ENCODE measurements at places on chromosomes 4 and X. TPM values are rescaled to one million over a fixed set of nuclear protein-coding genes. Genes with fewer than 3 reads are reported as not detected.

PCYT1B gene
- total RNA-seq: 0.10 TPM

RAI2 gene
- total RNA-seq: 15.9 TPM

NAP1L2 gene
- 0.55 TPM for total RNA-seq

PGAM4 gene
- not detected for total RNA-seq

TLR7 gene
- total RNA-seq: 2.0 TPM

C4orf51 gene
- not detected for total RNA-seq

RTL3 gene
- not detected for total RNA-seq

Data from mesenteric fat pad (tissue), 1 donor.